ENCODE measurements at places on chromosomes 2 and 18.

GRCh38 chr2:37829202-37829601, 95.9 kb upstream of the RMDN2 start:
- no peak for DNase-seq

DNA sequence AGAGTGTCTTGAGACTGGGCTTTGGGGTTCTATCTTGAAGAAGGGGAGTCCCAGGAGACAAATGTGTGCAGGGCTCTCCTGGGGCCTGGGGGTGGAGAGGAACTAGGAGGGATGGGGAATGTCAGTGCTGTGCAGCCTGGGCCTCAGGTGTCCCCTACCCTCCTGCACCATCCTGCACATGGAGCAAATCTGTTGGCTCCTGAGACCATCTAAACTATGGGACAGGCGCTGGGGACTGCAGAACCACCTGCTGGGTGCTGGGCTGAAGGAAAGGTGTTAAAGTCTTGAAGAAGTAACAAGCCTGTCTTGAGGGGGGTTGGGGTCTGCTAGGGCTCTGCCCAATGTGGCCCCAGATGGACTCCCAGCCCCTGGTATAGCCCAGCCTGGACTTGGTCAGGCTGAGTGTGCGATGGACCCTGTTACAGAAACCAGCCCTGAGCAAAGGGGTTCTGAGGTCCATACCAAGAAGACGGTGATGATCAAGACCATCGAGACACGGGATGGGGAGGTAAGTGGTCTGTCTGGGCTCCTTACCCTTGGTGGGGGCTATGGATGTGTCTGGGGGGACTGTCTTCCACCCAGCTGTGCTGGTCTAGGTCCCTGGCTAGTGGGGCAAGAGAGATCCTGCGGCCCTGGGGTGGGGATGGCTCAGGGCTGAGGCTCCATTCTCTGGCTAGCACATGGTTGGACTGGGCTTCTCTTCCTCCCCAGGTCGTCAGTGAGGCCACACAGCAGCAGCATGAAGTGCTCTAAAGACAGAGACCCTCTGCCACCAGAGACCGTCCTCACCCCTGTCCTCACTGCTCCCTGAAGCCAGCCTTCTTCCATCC, 7.3 kb downstream of the DES start:
- DNase-seq, result no peak

GRCh38 chr2:187575751-187576067, 21.5 kb upstream of the TFPI start:
- no peak for DNase-seq

GRCh38 chr2:241887806-241888522, 18.4 kb downstream of the RTP5 start:
- no peak for DNase-seq

DNA sequence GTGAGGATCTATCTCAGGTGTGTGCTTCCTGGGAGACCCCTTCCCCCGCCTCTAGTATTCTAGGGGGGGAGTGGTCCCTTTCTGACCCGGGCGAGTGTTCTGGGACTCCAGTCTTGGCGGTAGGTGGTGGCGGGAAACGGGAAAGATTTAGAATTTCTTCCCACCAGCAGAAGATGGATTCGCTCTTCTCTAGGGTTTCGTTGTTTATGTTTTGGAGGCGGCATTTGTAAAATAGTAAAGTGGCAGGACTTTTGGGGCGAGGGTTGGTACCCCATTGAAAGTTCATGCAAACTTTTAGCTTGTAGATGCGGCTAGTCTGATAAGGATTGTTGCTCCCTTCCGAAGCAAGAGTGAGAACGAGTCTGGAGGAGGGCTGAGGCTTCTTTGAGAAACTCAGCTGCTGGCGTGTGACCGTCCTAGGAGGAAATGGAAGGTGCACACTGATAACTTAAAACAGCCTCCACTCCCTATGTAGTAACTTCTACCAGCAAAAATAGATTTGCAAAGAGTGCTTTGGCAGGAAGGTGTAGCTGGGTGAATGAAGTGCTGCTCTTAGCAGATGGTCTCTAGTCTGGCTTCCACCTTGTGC, 412 bp downstream of the GPD2 start:
- DNase-seq, result peak; percentile 76

DNA sequence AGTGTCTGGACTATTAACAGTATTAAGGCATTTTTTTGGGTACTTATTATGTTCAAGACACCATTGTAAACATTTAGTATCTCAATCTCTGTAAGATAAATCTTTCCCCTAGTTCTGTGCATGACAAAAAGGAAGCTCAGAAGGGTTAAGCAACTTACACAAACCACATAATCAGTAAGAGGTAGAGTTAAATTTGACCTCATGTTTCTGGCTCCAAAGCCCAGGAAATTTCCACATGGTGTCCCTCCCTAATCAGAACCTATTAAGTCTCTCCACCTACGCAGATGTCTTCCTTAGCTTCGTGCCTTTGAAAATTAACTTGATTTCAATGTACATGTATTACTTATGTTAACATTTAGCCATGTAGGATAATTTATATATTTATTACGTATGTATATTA, 2.0 kb downstream of the MFSD6 start:
- DNase-seq, result no peak

DNA sequence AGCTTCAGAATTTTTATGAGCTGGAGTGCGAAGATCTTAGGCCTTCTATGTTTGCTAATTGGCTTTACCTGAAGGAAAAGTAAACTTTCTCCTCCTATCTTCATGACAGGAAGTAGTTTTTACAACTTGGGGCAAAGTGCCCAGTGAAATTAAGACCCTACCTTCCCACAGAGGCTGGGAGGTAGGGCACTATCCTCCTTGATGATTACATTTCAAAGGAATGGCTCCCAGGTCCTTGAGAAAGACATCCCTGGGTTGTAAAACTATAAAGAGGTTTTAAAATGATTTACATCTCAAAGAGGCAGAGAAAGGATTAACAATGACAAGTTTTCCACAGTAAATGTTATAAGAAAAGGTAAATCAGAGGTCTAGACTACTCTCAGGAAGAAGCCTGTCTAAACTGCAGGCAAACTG, 155.8 kb downstream of the CDH7 start:
- DNase-seq, result no peak

GRCh38 chr2:235745597-235745996, 251.8 kb downstream of the AGAP1 start:
- no peak for DNase-seq

GRCh38 chr2:3742743-3743508, 39.6 kb downstream of the DCDC2C start:
- no peak for DNase-seq

GRCh38 chr2:71586471-71586870, 133.1 kb downstream of the DYSF start:
- DNase-seq, result no peak

- no peak for DNase-seq
These were observed 37.6 kb downstream of the TMEM163 start for GRCh38 chr2:134681201-134681600.

GRCh38 chr2:1749489-1750119, 5.3 kb upstream of the PXDN start:
- DNase-seq, result no peak

GRCh38 chr18:25373432-25374179, 21.6 kb upstream of the ZNF521 start:
- DNase-seq, result no peak

DNA sequence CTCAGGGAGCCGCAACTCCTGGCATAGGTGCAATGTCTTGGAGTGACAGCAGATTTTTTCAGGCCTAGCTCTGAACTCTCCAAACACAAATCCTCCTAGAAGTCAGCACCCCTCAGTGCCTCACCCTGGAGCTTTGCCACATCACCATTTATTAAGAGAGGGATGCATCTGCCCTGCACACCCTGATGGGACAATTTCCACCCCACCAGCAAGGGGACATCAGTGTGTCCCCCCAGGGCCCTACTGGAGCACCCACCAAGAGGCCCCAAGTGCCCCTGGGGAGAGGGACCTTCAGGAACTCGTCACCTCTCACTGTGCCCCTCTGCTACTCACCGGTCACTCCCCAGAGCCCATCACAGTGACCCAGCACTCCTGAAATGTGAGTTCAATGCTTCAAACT, 144.7 kb downstream of the NDUFA10 start:
- DNase-seq, result no peak

DNA sequence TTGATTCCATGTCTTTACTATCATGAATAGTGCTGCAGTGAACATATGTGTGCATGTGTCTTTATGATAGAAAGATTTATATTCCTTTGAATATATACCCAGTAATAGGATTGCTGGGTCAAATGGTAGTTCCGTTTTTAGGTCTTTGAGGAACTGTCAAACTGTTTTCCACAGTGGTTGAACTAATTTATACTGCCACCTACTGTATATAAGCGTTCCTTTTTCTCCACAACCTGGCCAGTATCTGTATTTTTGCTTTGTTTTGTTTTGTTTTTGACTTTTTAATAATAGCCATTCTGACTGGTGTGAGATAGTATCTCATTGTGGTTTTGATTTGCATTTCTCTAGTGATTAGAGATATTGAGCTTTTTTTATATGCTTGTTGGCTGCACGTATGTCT, 641.6 kb downstream of the SUCLG1 start:
- DNase-seq, result no peak

DNA sequence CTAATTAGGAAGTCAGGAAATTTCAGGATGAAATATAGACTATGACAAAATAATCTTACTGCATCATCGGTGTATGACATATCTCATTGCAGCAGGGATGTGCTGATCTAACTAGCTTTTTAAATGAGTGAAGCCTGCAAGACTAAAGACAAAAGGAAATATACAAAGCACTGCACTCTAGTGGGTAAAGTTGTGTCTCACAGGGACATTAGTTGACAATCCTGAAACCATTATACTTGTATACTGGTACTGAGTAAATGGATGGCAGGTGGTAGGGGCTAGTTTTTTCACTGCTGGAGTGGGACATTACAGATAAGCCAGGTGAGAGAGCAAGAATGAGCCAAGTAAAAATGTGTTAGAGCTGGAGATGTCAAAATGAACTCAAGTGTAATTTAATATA, 317.5 kb upstream of the RAB6C start:
- no peak for DNase-seq

DNA sequence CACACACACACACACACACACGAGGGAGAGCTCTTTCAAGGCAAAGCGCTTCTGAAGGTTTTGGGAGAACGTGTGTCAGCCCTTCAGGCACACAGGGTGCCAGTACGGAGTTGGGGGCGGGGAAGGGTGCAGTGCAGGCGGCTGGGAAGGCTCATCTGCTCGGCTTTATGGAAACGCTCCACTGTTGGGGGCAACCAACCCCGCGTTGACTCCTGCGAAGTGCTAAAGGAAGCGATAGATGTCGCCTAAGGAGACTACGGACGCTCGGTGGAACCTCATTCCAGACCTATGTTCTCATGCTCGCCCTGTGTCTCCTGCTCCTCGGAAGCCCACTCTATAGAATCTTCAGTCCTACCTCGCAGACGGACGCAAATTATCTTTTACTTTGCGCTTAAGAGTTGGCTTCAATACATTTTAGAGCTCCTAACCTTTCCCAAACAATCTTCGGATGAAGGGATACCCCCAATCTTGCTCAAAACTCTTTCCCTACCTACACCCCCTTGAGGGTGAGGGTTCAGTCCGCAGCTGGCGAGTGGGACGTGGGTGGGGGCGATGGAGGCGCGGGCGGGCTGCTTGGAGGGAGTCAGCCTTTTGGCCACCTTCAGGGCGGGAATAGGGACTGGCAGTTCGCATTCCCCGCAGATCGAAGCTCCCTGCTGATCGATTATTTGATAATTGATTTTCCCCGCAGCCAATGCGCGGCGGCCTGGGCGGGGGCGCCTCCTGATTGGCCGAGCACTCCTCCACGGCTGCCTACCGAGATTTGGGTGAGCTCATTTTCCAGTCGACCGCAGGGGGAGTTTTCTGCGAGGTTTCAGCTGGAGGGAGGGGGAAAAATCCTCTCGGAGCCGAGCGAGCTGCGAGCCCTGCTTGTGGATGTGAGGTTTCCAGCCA, 1.9 kb upstream of the MEIS1 start:
- no peak for DNase-seq

GRCh38 chr2:105369777-105370690, 28.8 kb downstream of the FHL2 start:
- peak; percentile 91 for DNase-seq

- no peak for DNase-seq
These were observed 183.7 kb downstream of the NRP2 start for GRCh38 chr2:205865905-205866441.

DNA sequence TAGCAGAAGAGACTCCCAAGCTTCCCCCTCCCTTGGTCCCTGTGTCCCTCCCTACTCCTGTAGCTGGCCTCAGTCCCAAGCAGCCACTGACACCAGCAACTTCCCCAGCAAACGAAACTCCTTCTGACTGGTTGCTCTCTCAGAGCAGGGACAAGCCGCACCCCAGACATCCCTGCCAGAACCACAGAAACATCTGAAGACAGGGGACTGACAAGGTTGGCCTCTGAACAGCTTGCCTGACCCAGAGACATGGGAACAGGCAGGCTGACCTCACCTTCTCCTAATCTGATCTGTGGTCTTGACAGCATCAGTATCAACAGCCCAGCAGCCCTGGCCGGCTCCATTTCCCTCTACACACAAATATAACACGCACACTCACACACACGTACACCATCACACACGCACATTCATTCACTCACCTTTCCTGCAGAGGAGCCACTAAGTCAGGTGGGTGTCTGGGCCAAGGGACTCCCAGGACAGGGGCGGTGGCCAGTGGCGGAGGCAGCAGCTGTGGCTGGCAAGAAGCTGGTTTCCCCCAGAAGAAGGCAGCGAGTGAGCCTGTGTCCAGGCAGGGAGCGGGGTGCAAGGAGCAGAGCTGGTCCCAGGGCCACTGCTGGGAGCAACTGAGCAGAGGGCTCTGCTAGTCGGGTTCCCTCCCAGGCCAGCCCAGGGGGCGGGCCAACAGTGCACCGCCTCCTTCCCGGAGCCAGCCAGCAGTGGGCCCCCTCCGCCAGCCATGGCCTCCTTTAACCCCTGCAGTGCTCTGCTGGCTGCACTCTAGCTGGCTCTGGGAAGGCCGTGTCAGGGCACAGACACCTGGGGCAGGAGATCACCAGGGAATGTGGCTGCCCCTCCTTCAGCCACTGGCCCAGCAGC, 59.1 kb downstream of the TNS1 start:
- DNase-seq, result no peak

GRCh38 chr2:26848336-26849055, 564 bp downstream of the DPYSL5 start:
- no peak for DNase-seq

DNA sequence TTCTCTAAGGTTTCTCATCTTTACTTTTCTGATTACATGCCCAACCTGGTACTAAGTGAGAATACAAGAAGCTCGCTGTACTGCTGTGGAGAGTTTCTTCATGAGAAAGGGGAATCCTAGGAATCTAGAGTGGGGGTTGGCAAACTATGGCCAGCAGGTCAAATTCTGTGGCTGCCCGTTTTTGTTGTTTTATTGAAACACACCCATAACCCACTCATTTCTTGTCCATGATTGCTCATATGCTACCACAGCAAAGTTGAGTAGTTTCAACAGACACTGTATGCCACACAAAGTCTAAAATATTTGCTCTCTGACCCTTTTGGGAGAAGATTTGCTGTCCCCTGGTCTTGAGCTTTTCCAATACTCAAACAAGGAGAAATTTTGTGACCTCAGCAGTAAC, 58.8 kb downstream of the C2orf74 start:
- no peak for DNase-seq

DNA sequence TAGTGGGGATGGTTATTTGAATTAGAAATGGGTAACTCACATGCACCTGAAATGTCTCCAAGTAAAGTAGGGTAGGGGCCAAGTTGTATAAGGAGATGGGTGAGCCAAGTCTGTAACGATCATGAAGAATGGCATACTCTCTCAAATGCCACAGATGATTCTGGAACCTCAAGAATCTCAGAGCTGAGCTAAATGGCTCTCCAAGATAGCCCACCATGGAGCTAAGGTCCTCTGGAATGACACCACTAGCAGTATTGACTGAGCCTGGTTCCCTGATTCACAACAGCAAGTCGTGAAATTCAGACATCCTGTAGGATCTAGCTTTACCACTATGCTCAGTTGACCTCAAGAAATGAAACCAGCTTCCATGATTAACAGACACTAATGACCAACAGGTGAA, 115.9 kb upstream of the EPAS1 start:
- no peak for DNase-seq

- no peak for DNase-seq
These were observed 679.1 kb upstream of the CDH2 start for GRCh38 chr18:28855989-28856388.
